Large intestine (tissue), 12 donors: ENCODE measurements at places on chromosomes 16 and 17.

DNA sequence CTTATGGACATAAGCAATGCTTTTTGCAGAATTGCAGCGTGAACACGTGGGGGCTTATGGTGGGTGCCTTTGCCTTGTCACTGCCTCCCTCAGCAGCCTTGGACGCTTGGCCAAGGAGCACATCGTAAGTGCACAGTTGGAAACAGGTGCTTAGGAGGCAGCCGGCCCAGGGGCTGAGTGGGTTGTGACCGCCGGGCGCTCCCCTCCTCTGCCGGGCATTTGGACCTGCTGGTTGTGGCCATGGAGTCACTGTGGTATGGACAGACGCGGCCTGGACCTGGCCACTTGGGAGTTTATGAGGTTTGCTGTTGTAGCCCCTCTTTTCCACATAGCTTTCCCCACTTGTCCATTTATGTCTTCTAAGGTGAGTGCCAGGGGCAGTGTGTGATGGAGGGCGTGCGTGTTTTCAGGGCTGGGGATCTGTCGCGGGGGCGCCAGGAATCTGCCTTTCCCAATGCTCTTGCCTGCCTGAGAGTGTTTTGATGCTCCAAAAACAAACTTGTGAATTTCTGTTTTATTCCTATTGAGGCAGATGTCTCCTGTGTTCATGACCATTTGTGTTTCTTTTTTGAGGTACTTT lies 49.2 kb downstream of the PDPK1 start:
- no peak for DNase-seq

DNA sequence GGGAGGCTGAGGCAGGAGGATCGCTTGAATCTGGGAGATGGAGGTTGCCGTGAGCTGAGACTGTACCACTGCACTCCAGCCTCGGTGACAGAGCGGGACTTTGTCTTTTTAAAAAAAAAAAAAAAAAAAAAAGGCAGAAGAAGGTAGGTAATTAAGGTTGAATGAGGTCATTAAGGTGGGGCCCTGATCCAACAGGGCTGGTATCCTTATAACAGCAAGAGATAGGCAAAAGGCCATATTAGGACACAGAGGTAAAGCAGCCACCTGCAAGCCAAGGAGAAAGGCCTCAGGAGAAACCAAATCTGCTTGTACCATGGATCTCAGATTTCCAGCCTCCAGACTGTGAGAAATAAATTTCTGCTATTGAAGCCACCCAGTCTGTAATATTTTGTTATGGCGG lies 60.3 kb downstream of the SPAG9 start:
- DNase-seq, result peak; percentile 17

GRCh38 chr16:30565526-30565925 lies 6.0 kb downstream of the ZNF688 start:
- DNase-seq, result no peak

- peak; percentile 85 for DNase-seq
Observed at GRCh38 chr17:4134721-4135120, 8.1 kb downstream of the ZZEF1 start.
